Natural killer cell (primary cell): ENCODE measurements at places on chromosomes 4 and X.

DNA sequence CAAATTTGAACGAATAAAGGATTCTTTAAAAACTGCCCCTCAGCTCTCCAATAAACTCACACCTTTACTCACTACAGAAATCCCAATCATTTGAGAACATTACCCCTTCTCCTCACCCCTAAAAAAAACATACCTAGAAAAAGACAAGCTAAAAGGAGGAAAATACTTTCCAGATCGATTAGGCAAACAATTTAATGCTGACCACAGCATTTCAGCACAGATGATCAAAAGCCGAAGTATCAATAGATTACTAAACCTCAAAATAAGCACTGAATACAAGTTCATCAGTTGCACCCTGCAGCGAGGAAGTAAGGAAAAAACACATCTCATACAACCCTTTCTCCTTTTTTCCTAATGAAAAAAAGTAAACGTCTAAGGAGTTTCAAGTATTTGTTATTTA, 65.5 kb downstream of the MBNL3 start:
- DNase-seq: no peak

DNA sequence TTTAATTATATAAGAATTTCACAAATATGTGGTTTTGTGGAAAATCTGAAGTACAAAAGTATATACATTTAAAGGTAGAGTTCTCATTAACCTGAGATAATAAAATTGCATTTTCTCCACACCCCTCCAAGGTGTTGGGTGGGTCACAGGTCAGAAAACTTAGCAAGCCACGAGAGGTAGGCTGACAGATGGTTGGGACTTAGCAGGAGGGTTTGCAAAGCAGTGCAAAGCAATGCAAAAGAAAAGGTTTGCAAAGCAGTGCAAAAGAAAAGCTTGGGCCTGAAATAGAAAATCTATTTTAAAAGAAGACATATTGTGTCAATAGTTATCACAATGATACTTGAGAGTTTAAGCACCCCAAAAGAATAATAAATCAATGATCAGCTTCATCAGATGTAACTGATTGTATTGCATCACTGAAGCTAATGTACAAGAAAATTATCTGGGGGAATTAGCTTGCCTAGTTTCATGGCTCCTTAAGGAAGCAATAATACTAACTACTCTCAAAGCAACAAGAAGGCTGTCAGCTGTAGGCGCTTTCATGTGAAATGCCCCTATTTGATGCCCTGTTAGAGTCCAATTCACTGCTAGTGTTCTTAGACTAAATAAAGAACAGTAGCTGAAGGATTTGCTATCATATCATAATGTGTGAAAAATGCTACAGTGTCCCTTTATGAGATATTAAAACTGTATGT, 319.5 kb downstream of the KCNIP4 start:
- DNase-seq: no peak

DNA sequence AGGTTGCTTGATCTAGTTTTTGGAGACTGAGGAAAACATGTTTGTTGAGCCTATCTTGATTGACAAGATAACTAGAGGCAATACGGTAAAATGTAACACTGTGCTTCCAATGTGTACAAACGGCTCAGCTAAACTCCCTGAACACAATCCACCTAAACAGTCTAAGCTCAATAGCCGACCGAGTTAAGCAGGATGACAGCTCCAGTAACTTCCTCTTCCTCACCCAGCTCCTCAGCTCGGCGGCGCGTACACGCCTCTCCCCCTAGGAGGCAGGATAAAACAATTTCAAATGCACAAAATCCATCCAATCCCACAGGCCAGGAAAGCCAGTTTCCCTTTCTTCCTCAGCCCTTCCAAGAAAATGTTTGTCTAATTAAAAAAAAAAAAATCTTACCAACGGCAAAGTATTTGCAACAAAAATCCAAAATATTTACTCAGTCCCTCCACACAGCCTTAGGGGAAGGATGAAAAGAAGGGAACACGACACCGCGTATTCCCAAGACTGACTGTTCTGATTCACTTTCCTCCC, 1.0 kb downstream of the CNOT6L start:
- peak; percentile 74 for DNase-seq

GRCh38 chrX:40871385-40872082, 136.2 kb upstream of the MED14 start:
- DNase-seq: no peak

GRCh38 chr4:151167561-151167960, 68.1 kb downstream of the RPS3A start:
- DNase-seq: no peak

DNA sequence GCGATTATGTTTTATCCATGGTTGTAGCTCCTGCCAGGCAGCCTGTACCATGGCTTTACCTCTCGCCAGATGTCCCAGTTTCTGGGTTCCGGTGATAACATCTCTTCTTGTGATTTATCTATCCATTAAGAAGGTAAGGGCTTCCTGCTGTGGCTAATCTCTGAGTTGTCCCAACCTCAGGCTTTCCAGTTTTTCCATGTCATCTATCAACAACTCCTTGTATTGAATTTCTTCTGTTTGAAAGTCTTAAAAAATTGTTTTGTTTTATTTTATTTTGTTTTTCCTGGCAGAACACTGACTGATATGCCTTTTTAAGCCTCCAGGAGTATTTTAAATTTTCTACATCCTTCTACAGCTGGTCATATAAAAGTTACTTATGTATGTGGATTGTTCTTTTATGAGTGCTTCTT, 241.9 kb downstream of the ANTXR2 start:
- no peak for DNase-seq

- no peak for DNase-seq
These were observed 224.6 kb downstream of the SCFD2 start for GRCh38 chr4:53141308-53141707.

DNA sequence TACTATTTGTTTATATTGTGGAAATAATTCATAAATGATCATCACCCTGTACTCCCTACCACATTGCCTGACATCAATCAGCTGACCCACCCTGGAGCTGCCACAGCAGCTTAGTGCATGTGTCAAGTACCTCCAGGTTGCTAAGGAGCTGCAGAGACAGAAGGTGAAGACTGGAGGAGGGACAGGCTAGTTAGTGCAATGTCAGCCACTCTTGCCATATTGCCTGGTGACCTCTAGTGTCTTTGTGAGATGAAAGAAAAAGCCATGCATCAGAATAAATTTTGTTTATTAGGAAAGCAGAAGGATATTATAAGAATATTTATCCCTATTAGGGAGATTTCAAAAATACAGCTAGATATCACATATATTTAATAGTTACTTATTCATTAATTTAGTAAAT, 243.9 kb upstream of the FAT4 start:
- no peak for DNase-seq

DNA sequence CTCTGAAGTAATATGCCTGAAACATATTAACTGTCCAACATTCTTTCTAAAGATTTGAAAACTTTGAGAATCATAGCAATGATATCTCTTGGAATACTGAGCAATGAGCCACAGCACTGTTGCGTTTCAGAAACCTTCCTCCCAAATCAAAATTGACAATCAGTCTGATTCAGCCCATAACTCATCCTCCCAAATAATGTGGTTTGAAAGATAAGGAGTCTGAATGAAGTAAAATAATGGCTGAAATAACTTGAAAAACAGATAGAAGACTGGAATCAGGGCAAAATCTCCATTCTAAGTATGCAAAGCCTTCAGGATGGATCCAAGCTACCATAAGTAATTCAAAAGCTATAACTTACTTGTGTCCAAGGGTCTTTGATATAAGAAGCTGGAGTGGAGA, 98.6 kb upstream of the PLS3 start:
- DNase-seq: no peak

- no peak for DNase-seq
These were observed 254.4 kb upstream of the BOD1L1 start for GRCh38 chr4:13881892-13882291.

- no peak for DNase-seq
These were observed 89.7 kb upstream of the NPNT start for GRCh38 chr4:105805501-105806120.

GRCh38 chrX:49003696-49004095, 1.6 kb upstream of the GRIPAP1 start:
- no peak for DNase-seq

GRCh38 chr4:114192854-114193253, 213.4 kb upstream of the ARSJ start:
- DNase-seq: no peak

GRCh38 chrX:107825698-107826237, at the start of gene MID2:
Gene MID2, plus strand, starts transcription at chrX:107825866. Its CDS starts 561 bp downstream, at chrX:107826427.
- peak; percentile 16 for DNase-seq

DNA sequence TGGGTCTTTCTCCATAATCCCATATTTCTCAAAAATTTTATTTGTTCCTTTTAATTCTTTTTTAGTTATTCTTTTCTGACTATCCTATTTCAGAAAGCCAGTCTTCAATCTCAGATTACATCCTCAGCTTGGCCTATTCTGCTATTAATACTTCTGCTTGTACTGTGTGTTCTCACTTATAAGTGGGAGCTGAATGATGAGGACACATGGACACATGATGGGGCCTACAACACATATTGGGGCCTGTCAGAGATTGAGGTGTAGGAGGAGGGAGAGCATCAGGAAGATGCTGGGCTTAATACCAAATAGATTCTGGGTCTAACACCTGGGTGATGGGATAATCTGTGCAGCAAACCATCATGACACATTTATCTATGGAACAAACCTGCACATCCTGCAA, 82.3 kb downstream of the MAGEE1 start:
- no peak for DNase-seq

DNA sequence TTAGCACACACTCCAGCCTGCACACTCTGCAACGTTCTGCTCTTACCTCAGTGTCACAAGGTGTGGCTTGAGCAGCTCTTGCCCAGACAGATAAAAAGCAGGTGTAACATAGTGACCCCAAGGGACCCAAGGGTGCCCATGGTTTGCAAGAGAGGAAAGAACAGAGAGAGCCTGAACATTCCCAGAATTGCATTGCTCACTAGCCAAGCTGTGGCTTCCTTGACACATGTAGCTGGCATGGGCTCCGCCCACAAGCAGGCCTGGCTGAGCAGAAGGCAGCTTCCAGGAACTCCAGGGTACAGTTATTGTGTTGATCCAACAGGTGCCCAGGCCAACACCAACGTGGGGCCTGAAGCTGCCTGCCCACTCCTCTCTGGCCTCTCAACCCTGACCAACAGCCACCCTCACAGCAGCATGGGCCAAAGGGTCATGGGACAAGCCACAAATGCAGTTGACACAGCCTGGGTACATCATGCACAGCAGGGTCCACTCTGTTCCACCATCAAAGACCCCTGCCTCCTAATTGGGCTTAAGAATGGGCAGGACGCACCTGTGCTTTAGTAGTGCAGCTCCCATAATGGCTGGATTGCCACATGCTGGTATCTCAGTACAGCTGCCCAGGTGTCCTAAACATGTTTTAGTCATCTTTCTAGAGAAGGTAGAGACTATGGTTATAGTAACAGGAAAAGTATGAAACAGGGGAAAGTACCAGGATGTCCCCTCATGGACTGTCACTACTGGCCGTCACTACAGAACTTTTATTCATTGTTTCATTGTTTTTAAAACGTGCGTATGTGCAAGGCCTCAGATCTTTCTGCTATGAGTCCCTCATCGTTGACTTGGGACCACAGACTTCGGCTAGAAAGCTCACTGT, 73.7 kb upstream of the ACSL1 start:
- DNase-seq: no peak

DNA sequence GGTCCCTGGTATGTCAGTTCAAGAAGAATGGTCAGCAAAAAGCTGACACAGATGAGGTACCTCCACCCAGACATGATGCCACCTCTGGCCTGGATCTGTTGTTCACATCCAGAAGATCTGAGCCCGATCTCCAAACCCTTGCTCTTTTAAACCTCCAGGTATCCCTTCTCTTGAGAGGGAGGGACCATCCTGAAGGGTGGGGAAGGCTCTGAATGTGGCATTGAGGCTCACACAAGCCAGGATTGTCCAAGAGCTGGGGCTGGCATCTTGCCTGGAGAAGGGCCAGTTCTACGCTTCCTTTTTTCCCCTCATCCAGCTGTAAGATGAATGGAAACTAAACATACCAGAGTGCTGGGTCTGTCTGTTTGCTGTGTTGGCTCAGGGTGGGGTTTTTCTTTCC, at the start of gene ITIH6:
Gene ITIH6 (minus strand): TSS at position 119 of the 400 bp plus-strand sequence. CDS start 45 bp downstream, at position 74.
- no peak for DNase-seq

GRCh38 chr4:53365121-53365485, 758 bp downstream of the SCFD2 start:
- DNase-seq: peak; percentile 29

- DNase-seq: no peak
These were observed 72.4 kb downstream of the MAP9 start for GRCh38 chr4:155304375-155304774.

GRCh38 chrX:28706964-28707363, 119.7 kb downstream of the IL1RAPL1 start:
- DNase-seq: no peak

- no peak for DNase-seq
These were observed 90.9 kb downstream of the ZNF827 start for GRCh38 chr4:145847764-145848163.

GRCh38 chr4:8112672-8113071, 45.9 kb downstream of the ABLIM2 start:
- no peak for DNase-seq

DNA sequence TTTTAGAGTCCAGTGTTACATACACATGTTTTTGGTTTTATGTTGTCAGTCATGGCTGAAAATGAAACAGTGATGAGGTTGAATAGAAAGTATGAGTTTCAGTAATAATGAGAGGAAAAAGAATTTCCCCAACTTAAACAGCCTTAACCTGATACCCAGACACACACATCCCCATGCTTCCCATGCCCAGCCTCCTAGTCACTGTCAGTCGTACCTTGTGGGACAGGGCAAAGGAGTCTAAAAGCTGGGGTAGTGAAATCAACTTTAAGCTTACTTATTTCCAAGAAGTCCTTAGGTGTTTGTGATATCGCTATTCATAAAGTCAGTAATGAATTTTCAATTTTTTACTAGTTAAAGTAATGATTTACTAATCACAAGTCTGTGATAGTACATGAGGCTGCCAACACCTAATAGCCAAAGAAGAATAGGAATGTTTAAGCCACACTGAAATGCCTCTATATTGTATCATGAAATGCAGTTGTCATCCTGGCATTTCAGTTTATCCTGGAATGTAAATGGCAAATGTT, 24.3 kb upstream of the GPR34 start:
- DNase-seq: no peak

GRCh38 chr4:117420948-117421347, 335.6 kb upstream of the TRAM1L1 start:
- DNase-seq: no peak

- peak; percentile 11 for DNase-seq
These were observed 76.1 kb downstream of the NSG1 start for GRCh38 chr4:4462970-4463369.

GRCh38 chr4:119647558-119647957, 19.0 kb upstream of the PDE5A start:
- DNase-seq: no peak

DNA sequence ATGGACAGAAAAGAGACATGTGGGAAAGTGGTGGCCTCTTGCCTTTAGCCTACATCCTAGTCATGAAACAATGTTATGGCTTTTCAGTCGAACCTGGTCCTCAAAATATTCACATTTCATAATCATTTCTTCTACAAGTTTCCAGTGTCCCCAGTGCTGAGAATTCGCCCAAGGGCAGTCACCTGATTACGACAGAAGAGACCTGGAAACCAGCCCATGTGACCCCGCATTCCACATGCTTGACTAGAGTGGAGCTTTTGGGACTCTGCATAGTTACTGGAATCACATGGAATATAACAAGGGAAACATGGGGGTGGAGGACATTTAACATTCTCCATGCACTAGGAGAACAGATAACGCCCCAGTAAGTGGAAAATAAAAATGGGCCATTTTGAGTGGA, 100.1 kb downstream of the PPARGC1A start:
- DNase-seq: no peak

GRCh38 chr4:845233-845835, 19.4 kb upstream of the CPLX1 start:
- DNase-seq: no peak
